ENCODE measurements at places on chromosomes 5 and 9.

GRCh38 chr5:171521219-171521633 is 101.8 kb downstream of the FGF18 start:
- DNase-seq: no peak

- no peak for DNase-seq
Measured at GRCh38 chr9:105283795-105284194, 39.3 kb downstream of the SLC44A1 start.

- DNase-seq: peak; percentile 25
Measured at GRCh38 chr9:35690614-35691333, 1.0 kb upstream of the TPM2 start.

GRCh38 chr5:66249920-66250319 is 105.8 kb downstream of the SREK1 start:
- no peak for DNase-seq

- DNase-seq: no peak
Measured at GRCh38 chr5:28896949-28897348, 1858.6 kb upstream of the CDH9 start.

GRCh38 chr9:131845305-131846298 is 105.7 kb upstream of the RAPGEF1 start:
- no peak for DNase-seq

DNA sequence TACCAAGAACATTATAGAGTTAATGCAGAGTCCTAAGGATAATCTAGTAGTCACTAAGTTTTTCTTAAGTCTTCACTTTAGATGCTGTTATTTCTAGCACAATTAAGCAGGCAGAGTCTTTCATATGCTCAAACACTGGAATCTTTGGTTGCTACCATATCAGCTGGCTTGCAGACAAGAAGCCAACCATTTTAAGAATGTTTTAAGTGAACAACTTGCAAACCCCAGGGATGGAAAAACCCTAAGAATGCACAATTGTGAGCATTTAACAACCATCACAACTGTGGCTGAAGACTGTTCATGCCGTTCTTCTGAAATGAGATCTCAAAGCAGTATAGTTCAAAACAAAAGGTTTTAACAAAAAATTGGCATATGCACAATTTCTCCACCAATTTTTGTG is 55.1 kb downstream of the CSNK1A1 start:
- DNase-seq: no peak

- DNase-seq: no peak
Measured at GRCh38 chr5:75639535-75640311, 28.5 kb downstream of the ANKDD1B start.

DNA sequence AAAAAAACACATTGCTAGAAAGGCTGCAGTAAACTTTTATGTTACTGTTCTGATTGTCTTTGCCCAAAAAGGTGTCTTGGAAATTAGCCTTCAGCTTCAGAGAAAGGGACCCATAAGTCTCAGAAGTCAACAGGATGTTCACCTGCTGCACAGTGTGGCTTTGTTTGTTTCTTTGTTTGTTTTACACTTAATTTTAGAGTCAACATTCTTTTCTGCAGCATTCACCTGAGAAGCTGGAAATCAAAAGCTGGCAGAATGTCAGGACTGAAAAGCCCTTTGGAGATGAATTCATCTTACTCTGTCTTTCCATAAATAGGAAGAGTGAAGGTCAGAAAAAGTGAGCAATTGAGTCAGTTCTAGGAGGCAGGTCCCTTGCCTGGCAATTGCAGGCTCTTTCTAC is 170.0 kb downstream of the PAPPA start:
- DNase-seq: no peak

DNA sequence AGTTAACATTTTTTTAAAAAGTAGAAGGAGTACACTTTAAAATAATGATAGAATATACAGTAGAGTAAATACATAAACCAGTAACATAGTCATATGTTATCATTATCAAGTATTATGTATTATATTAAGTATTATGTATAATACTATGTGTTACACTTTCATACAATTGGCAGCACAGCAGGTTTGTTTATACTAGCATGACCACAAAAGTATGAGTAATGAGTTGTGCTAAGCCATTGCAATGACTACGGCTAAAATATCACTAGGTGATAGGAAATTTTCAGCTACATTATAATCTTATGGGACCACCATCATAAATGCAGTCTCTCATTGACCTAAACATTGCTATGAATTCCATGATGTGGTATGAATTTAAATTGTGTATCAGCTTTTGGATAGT is 506.0 kb downstream of the HTR1A start:
- no peak for DNase-seq

GRCh38 chr9:14031060-14031414 is 282.9 kb downstream of the NFIB start:
- DNase-seq: no peak

DNA sequence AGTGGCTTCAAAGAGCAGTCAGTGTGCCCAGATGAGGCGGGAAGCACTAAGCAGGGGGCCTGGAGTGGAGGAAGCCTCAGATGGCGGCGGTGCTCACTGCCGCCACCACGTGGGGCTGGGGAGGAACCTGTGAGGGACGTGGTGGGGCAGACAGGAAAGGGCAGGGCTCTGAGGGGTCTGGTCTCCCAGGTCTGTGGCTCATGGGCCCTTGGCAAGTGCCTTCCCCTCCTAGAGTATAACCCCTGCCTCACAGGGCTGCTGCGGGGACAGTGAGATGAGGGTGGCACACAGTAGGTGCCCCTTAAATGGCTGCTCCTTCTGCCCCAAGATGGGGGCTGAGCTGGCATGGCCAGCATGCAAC is 26.6 kb downstream of the NR5A1 start:
- peak; percentile 23 for DNase-seq

DNA sequence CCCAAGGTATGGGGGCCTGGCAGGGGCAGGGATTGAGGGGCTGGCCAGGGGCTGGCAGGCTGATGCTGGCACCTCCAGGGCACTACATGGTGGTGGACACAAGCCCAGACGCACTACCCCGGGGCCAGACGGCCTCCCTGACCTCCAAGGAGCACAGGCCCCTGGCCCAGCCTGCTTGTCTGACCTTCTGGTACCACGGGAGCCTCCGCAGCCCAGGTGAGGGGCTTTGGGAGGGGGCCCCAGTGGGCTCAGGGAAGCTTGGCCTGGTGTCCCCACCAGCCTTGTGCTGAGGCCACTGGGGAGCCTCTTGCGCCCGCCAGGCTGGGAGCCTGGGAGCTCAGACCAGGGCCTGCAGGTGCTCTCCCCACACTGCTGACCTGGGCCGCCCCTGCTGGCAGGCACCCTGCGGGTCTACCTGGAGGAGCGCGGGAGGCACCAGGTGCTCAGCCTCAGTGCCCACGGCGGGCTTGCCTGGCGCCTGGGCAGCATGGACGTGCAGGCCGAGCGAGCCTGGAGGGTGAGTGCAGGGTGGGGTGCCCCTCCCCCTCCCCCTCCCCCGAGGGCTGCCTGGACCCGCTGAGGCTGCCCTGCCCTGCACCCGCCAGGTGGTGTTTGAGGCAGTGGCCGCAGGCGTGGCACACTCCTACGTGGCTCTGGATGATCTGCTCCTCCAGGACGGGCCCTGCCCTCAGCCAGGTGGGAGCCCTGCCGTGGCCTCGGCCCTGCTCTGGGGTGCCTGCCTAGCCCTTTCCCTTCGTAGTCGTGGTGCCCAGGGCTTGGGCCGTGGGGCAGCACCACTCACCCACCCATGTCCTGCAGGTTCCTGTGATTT is 5.7 kb downstream of the MAMDC4 start:
- DNase-seq: no peak

GRCh38 chr9:78909566-78909965 is 612.6 kb downstream of the PSAT1 start:
- no peak for DNase-seq

DNA sequence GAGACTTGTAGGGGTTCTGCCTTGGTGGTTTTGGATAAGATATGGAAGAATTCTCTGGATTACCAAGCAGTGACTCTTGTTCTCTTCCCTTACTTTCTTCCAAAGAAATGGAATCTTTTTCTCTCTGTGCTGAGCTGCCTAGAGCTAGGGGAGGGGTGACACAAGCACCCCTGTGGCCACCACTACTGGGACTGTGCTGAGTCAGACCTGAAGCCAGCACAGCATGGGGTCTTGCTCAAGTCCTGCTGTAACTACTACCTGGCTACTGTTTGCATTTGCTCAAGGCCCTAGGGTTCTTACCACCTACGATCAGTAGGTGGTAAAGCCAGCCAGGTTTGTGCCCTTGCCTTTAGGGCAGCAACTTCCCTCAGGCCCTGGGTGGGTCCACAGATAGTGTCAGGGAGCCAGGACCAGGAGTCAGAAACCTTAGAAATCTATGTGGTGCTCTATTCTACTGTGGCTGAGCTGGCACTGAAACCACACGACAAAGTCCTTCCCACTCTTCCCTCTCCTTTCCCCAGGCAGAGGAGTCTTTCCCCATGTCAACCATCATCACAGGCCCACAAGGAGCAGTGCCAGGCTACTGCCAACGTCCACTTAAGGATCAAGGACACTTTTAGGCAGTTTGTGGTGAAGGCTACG is 53.8 kb downstream of the SREK1 start:
- DNase-seq: no peak

DNA sequence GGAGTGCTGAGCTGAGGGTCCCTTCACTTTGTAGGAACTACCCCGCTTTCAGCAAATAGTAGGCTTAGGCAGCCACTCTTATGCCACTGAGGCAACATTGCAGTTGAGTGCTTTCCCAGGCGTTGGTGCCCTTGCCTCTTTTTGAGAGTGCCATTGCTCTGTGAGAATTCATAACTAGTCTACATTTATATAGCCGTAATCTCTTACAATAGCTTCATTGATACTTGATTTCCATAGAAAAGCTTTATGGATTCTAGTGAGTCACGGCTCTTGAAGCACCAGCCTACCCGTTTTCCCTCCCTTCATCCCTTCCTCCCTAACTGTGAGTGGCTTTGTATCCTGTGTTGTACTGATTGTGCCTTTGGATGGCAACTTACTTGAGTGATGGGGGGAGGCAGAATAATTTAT is 283.9 kb downstream of the AOPEP start:
- no peak for DNase-seq

DNA sequence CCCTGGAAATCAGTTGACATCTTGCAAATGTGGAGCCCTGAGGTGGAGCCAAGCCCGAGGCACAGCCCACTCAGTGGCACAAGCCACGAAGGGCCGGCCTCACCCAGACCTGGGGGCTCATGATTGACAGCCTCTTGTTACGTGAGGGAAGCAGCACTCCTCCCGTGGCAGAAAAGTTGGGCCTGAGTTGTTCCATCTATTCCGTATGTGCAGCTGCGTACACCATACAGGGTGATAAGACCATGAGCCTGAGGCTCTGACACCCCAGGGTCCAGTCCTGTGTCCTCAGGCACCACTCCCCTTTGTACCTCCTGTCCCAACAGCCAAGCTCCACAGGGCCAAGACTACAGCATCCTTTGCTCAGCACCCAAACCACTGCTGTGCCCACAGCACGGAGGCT is 1.9 kb upstream of the ORM2 start:
- no peak for DNase-seq

GRCh38 chr5:132259069-132259851 is 1.8 kb downstream of the PDLIM4 start:
- DNase-seq: no peak

GRCh38 chr5:168088410-168089173 is 202.9 kb upstream of the WWC1 start:
- DNase-seq: no peak

- DNase-seq: no peak
Measured at GRCh38 chr5:106600803-106601202, 1069.9 kb downstream of the EFNA5 start.

GRCh38 chr9:33878691-33879366 is 61.9 kb downstream of the UBE2R2 start:
- DNase-seq: no peak

GRCh38 chr9:93357649-93358048 is 93.8 kb upstream of the FAM120A start:
- DNase-seq: no peak

GRCh38 chr5:76821136-76821535 is 2.3 kb downstream of the F2RL1 start:
- no peak for DNase-seq

DNA sequence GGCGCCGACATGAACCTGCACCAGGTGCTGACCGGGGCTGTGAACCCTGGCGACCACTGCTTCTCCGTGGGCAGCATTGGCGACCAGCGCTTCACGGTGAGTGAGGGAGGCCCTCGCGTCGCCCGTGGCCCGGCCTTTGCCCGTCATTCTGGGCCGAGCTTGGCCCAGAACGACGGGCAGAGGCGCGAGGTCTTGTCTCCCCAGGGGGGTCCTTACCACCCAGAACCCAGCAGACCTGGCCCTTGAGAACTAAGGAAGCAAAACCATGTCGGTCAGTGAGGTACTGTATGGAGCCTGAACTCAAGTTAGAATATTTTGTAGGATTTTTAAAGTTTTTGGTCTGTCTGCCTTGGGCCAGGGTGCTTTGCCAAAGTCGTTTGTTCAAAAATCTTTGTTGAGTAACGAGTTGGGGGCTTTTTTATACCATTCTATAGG is 691 bp downstream of the DMXL1 start:
- DNase-seq: no peak

- no peak for DNase-seq
Measured at GRCh38 chr9:99748676-99749075, 73.0 kb upstream of the NR4A3 start.

DNA sequence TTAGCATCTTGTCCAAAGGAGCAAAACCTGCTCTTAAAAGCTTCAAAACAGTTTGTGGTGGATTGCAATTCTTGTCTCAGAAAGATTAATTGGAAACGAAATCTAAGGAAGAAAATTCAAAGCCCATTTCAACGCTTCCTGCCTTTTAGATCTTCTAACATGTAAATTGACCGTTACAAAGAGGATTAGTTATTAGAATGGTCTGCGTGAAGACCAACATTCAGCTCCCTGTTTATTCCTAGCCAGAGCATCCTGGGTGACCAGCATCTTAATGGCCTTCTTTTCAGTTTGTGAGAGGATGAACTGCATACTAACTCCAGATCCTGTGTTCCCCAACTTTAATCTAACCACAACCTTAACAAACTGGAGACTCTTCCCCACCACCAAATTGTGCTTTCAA is 109.9 kb upstream of the SLC1A3 start:
- DNase-seq: no peak

DNA sequence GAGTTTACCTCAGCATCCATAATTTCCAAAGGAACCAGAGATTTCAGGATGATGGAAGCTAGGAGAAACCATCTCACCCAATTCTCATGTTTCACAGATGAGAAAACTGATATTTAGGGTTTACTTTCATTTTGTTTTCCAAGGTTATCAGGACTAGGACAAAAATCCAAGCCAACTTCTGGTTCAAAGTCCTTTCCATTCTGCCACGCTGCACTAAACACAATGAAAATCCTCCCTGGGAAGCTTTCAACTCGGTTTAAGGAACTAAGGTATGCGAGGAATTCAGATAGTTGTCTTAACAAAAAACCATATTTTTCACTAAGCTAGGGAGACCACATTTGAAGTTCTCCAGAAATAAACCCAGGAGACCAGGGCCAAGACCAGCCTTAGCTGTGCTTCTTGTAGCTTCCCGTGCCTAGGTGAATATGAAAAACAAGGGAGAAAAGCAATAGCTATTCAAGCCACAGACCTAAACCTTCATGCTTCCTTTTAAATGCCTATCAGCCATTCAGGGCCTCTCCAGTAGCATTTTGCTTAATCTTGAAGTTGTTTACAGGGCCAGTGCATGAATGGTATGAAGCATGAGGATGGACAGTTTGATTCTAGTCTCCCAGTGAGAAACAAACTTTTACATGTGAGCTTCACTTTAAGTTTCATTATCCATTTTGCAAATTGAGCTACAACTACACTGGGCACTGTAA is 167.9 kb downstream of the DENND1A start:
- DNase-seq: no peak
